ENCODE measurements at places on chromosomes 7 and 10. TPM values are rescaled to one million over a fixed set of nuclear protein-coding genes. Genes with fewer than 3 reads are reported as not detected.

- DNase-seq, result no peak
Measured at GRCh38 chr10:127983344-127984100, 76.6 kb downstream of the PTPRE start.

DNA sequence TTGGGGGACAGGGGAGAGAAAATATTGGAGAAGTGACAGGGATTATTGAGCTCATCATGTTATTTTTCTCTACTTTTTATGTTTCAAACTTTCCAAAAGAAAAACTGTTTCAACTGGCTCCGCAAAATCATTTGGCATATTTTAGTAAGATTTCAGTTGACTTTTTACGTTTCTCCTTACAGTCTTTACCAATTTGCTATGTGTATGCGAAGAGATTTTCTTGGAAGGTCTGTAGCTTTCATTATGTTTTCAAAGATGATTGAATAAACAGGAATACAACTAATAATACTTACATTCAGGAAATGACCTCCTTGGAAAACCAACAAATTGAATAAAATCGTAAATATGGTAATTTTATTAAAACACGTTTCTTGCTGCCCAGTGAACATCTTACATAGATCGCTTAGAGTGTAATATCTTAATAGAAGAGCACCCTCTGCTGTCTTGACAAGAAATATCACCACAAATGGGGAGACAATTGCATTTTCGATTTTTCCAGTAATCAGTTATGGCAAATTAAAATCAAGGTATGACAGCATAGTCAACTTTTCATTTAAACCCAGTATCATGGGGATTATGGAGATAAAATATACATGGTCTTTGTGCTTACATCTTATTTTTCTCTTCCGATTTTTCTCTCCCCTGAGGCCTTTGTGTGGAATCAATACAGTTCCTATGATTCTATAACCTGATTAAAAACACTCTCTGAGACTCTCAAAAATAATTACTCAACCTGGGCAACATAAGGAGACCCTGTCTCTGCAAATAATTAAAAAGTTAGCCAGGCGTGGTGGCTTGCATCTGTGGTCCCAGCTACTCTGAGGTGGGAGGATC lies 43.1 kb downstream of the MBL2 start:
- DNase-seq, result no peak

- peak; percentile 65 for DNase-seq
Measured at GRCh38 chr7:151150388-151150787, 17.1 kb downstream of the GBX1 start.

- DNase-seq, result no peak
Measured at GRCh38 chr7:45133352-45133751, 21.9 kb upstream of the TBRG4 start.

GRCh38 chr10:12644380-12645144 lies 295.2 kb downstream of the CAMK1D start:
- DNase-seq, result no peak

DNA sequence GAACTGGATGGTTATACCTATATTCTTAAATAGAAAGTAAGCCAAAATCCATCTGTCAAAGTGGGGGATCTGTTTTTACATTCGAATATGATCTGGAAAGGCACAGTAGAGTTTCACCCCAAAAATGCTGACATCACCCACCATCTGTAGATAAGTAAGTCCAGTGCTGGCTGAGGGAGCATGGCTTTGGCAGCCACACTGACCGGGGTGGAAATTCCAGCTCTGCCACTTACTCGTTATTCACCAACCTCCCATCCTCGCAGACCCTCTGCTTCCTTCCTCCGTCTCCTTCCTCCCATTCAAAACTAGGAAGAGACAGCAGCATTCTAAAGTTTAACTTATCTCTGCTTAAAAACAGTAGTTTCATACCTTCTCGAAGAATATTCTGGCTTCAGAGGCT lies 84.9 kb upstream of the GATA3 start:
- DNase-seq, result no peak

DNA sequence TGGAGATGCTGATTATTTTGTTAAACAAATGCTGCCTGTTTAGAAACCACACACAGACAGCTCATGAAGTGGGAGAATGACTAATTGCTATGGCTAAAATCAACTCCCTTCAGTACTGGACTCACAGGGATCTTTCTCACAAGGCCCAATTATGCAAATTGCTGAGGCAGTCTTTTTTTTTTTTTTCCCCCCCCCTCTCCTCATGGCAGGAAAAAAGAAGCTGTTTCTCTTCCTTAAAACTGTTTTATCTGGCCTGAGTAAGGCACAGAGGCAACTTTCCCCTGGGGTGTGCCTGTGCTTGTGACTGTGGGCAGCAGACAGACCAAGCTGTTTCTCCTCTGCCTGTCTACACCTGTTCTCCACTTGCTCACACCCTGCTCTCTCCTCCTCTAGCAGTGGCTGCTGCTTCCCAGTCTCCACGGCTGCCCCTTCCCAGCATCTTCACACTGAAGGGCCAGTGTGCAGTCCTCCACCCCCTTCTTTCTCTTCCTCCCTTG lies 65.4 kb upstream of the STEAP1B start:
- no peak for DNase-seq

Gene OPN4
- not detected for total RNA-seq
